Fibroblast of gingiva (primary cell): ENCODE measurements at places on chromosomes 3 and 15.

- no peak for DNase-seq
Observed at GRCh38 chr3:142857056-142857455, 31.8 kb downstream of the PCOLCE2 start.

- DNase-seq: no peak
Observed at GRCh38 chr15:31001702-31002101, 10.3 kb upstream of the MTMR10 start.

GRCh38 chr3:13249664-13250390 is 170.3 kb downstream of the NUP210 start:
- no peak for DNase-seq

DNA sequence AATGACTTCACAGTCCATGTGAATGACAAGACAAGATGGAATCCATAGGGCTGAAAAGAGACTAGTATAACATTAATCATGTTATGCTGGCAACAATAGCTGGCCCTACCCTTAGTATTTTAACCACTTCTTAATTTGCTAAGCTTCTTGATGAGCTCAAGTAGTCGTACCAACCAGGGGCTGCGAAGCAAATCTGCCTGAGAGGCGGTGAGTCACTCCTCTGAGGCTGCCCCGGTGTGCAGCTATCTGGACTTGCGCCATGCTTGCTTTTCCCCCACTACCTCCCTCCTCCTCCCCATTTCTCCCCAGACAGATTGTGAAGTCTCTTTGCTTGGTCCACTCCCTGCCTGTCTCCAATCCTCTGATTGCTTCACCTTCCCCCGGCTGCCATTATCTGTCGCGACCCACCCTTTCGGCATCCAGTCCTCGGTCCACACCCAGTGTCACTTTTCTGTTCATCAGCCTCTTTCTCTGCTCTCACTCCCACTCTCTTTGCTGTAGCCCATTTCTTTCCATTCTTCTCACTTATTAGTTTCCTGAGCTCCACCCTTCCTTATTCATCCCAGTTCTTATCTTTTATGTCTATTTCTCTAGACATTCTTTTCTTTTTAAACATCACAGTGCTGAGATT is 42.7 kb downstream of the DUT start:
- no peak for DNase-seq

GRCh38 chr15:39488516-39488915 is 92.4 kb upstream of the THBS1 start:
- DNase-seq: no peak

DNA sequence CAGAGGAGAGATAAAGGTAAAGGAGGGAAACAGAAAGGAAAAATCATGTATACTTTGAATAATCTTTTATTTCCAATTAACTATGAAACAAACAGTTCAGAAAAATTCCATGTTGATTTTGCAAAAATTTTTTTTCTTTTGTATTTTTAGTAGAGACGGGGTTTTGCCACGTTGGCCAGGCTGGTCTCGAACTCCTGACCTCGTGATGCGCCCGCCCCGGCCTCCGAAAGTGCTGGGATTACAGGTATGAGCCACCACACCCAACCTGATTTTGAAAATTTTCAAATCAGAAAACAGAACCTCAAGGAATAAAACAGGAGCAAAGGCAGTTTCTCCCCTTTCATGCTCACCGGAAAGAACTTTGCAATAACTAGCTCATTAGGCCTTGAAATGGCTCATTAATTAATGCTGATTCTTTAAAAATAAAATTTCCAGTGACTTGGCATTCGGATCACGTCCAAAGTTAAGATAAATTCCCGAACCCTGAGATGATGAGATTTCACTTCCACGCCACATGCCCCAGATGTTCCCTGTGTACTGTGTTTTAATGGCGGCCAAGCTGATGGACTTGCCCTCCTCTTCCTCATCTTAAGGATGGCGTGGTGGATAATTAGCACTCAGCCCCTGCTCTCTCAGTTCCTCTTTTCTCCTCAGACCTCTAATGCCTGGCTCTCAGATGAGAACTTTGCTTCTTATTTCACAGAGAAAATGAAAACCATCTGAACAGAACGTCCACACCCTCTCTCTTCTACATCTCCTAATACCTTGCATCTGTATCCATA is 10.8 kb downstream of the BCL2L10 start:
- no peak for DNase-seq

GRCh38 chr3:21839176-21839575 is 88.2 kb upstream of the ZNF385D start:
- DNase-seq: no peak

- DNase-seq: no peak
Observed at GRCh38 chr3:38519651-38520050, 23.5 kb downstream of the EXOG start.

- no peak for DNase-seq
Observed at GRCh38 chr3:142945023-142945422, 18.5 kb downstream of the PAQR9 start.

- no peak for DNase-seq
Observed at GRCh38 chr15:68279779-68280753, 2.5 kb downstream of the FEM1B start.

GRCh38 chr15:101178479-101178878 is 73.4 kb downstream of the CHSY1 start:
- no peak for DNase-seq

- peak; percentile 52 for DNase-seq
Observed at GRCh38 chr15:44738340-44738984, 2.1 kb downstream of the TRIM69 start.
